HuH-7 (cell line): ENCODE measurements at places on chromosomes 3 and 15.

- no peak for DNase-seq
Measured at GRCh38 chr3:157713101-157713500, 209.9 kb upstream of the VEPH1 start.

DNA sequence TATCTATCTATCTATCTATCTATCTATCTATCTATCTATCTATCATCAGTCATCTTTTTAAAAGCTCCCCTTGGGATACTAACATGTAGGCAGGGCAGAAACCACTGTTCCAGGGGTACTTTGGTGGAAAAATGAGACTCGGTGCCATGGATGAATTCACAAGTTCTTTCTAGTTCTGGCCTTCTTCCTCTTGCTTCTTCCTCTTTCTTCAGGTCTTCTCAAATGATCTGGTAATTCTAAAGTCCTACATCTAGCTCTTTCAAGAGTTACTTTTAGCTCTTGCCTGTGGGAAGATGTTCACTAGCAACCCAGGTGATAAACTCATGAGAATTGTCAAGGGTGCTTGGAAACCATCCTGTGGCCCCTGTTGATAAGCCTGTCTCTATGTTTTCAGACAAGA, 168.5 kb upstream of the TBC1D5 start:
- DNase-seq, result no peak

- no peak for DNase-seq
Measured at GRCh38 chr3:3301476-3301875, 122.0 kb upstream of the CRBN start.

GRCh38 chr3:17980863-17981262, 238.4 kb upstream of the TBC1D5 start:
- DNase-seq, result no peak

- no peak for DNase-seq
Measured at GRCh38 chr3:190826018-190826417, 36.5 kb downstream of the GMNC start.

DNA sequence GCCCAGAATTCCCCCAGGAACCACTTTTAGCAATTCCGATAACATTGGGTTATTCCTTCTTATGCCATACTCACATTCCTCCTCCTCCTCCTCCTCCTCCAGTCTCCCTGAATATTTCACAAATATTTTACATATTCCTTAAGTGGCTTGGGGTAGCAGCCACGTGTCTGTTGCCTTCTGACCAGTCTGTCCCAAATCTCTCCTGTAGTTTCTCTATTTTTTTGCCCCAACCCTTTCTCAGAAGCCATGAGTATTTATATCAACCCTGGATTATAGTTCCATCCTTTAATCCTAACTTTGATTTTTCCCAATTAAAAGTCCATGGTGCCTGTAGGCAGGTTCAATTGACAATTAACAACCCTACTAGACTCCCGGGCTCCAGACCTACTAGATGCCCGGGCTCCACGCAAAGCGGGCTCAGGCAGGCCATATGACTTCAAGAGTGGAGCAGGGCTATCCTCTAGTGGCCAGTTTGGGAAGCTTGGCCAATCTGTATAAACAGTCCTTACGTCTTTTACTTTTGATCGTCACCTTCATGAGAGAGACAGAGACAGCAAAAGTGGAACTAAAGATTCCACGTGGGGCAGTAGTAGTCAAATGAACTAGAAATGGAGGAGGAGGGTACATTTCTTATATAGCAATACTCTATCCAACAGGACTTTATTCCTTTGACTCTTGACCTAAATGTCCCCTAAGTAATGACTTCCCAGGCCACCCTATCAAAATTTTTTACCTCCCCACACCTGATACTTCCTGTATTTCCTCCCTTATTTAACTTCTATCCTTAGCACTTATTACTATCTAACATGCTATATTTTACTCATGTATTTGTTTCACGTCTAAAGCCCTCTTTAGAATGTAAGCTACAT, 69.7 kb downstream of the USF3 start:
- DNase-seq, result peak; percentile 78

DNA sequence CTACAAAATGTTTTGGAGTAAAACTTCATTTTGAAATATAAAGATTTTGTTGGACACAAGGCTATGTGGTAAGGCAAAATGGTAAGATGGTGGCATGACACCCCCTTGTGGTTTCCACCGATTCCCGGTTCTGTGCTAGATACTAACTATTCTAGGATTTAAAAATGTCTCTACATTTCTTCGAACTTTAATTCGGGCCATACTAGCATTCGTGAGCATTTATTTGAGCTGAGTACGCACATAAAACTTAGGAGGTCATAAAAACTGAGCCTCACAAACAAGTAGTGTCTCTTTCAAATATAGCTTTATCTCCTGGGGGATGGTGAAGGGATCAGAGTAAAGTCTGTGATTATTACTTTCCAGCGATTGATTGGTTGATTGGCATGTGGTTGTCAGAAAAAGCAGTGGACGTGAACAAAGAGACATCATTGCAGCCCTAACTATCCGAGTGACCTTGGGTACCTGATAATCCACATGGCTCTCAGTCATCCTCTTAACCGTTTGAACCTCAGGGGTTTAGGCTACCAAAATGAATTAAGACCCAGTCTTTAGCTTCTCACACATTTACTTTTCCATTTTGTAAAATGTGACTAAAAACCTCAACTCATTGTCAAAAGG, 1.1 kb upstream of the ZNF639 start:
- DNase-seq, result peak; percentile 27

DNA sequence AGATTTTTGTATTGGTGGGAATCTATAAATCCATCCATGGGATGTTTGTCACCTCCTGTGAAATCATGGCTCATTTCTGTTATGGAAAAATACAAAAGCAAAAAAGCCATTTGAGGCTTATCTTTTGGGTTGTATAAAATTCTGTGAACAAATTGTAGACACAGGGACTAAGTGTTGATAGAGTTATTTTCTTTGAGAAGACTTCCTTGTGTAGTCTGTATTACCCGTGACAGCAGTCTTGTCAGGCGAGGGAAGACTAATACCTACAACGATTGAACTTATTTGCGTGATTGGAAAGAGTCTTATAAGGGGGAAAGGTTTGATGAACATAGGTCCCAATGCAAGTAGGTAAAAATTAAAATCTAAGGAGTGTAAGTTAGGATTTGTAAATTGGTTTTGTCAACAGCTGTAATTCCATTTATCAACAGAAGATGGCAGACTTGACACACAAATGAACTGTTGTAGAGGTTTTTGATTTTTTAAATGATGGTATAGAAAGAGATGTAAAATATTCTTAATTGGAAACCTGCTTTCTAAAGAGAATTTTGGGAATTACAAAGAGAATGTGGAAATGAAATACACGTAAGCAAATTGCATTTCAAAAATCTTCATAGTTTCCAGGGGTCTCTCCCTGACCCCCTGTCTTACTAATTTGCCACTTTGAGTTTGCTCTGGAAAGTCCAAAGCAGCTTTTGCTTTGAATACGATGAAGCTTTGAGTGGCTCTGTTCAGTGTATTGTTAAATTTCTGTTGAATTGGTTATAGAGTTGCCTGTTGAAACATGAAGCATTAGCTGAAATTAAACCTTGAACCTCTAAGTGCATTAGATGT, 33.2 kb downstream of the SLC25A26 start:
- DNase-seq, result no peak

GRCh38 chr15:34304613-34305012, 33.0 kb downstream of the SLC12A6 start:
- no peak for DNase-seq

GRCh38 chr3:196192036-196192523, 19.1 kb downstream of the ZDHHC19 start:
- DNase-seq, result no peak

DNA sequence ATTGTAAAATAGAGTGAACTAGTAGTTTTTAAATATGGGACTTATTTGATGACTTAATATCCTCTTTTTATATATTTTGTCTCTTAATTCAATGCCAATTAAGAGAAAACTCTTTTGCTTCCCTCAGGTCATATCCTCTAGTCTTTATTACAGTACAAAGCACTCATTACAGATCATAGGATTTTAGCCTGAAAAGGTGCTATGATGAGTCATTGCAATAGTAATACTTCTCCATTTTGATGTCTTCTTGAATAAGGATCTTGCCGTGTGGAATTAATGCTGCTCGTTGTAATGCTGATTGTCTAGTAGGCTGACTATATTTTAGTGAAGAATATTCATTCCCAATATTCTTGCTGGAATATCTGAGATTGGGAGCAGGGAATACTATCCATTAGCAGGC, 612.2 kb upstream of the GOLIM4 start:
- no peak for DNase-seq

GRCh38 chr15:90836296-90836871, 32.0 kb upstream of the FURIN start:
- peak; percentile 69 for DNase-seq

DNA sequence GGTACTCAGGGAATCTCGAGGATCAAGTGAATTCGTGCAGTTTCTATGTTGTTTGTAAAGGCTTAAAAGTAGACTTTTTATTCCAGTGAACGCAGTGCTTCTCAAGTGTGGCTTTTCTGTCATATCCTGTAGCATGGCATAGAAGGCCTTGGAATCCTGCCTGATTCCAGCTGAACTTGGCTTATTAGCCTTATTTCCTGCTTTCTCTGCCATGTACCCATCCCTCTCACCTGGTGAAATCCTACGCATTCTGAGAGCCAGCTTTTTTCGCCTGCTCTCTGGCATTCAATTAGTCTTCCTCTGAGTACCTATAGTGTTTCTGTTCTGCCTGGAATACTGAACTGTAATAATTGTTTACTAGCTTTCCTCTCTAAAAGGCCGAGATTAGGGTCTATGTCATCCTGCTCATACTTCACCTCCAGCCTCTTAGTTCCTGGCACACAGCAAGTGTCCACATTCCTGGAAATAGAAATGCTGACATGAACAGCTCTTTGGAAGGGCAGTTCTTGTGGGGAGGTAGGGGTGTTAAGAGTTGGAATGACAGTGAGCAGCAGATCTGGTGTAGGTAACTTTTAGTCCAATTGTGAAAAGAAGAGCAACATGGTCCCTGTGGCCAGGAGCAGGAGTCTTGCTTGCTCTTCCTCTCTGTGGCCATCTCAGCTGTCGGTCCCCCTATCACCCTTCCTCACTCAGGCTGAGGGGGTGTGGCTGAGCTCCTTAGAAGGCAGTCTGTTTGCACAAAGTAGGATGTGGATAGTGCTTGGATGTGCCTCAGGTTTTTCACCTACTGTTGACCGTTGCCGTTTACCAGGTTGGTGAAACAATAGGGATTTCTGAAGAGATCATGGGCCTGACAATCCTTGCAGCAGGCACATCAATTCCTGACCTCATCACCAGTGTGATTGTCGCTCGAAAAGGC, 30.4 kb downstream of the SLC24A1 start:
- DNase-seq, result no peak

- no peak for DNase-seq
Measured at GRCh38 chr3:72786668-72787067, 61.6 kb downstream of the SHQ1 start.

DNA sequence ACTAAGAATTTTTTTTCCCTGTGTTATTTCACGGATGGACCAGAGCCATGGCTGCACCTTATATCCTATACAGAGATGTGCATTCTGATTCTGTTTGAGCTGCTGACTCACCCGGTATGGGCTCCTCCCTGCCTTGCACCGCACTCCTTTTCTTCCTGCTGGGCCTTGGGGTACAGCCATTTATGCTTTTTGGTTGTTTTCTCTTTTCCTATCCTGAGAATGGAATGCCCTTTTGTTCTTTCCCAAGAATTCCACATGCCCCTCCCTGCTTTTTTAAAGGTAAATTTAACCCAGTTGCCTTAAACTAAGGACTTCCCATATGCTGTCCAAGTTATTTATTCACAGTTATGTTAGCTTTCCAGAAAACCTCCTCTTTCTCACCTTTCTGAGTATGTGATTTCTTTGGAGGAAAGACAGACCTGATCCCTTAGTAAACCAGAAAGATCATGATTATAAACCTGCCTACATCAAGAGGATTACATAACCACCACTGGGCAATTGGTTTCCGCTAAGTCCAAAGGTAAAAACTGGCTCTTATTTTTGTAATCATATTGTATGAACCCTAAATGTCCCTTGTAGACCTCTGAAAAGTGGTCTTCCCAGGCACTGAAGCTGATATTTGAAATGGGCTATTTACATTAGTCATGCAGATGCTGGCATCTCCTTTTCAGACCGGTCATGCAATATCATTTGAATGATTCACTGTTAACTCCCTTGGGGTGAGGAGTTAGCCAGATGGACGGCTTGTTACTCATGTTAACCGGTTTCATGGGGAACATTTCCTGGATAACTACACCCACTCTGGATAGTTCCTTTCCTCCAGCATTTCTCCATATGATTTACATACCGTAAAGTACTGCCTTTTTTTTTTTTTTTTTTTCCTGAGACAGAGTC, 45.5 kb downstream of the TMOD3 start:
- DNase-seq, result no peak

DNA sequence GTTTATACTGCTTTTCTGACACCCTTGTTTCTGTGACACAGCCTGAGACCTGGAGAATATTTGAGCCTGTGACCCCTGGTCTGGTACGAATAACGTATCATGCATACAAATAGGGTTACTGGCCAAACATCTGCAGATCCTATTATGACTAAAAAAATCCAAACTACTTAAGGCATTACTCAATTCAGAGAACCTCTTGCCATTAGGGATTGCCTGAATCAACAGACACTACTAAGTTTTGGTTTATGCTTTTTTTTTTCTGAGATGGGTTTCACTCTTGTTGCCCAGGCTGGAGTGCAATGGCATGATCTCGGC, 35.4 kb downstream of the OSBPL10 start:
- no peak for DNase-seq

- no peak for DNase-seq
Measured at GRCh38 chr15:63236272-63236671, 41.1 kb upstream of the APH1B start.

DNA sequence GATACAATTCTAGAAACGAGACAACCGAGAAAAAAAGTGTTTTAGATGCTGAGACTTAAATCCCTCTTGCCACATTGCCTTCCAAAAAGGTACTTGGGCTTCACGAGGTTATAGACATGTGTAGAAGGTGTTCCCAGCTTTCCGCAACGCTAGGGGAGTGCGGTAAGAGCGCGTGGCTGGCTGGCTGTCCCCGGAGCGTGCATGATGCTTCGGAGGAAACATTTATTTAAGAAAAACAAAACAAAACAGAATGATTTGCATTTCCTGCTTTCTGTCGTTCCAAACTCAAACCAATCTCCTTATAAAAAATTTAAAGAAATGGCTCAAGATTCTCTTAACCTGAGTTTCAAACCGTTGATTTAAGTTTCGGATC, 841 bp downstream of the SLC6A20 start:
- no peak for DNase-seq

GRCh38 chr15:99708563-99708962, 24.7 kb downstream of the LYSMD4 start:
- no peak for DNase-seq
